ENCODE measurements at places on chromosomes 2 and 18.

GRCh38 chr18:67788310-67789164 lies 272.0 kb upstream of the DSEL start:
- no peak for DNase-seq

GRCh38 chr18:50131591-50131990 lies 63.4 kb downstream of the MYO5B start:
- no peak for DNase-seq

DNA sequence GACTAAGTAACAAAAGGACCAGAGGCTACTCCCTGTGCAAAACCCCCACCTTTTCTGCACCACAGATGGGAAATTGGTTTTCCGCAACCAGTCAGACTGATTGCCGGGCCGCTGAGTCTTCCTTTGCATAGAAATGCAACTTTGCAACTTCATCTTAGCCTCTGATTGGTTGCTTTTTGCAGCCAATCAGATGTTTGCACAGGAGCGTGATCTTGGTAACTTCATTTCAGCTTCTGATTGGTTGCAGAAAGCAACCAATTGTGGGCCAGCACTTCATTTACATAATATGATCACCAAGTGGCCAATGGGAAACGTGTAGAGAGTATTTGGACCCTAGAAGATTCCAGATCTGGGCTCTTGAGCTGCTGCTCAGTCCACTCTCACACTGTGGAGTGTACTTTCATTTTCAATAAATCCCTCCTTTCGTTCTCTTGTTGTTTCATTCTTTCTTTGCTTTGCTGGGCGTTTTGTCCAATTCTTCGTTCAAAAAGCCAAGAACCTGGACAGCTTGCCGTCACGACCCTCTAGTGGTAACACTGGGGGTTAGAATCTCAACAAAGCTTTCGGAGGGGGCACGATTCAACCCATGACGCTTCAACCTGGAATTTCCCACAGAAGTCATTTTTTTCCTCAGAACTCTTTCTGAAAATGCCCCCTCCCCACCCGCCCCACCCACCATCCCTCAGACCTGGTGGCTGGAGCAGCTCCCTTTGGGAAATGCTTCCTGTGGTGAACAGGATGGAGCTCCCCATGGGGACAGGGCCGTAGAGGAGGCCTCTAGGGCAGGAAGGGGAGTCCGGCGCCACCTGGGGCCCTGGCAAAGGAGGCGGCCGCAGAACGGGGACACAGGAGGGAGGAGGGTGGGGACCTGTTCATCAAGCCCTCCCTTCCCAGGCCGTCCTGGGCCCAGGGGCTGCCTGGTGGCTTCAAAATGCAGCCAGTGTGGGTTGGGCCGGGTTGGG lies 31.8 kb upstream of the KCNF1 start:
- DNase-seq, result no peak

- DNase-seq, result no peak
Measured at GRCh38 chr2:23386339-23387220, 1.6 kb downstream of the KLHL29 start.

- DNase-seq, result no peak
Measured at GRCh38 chr2:50772607-50773006, 259.3 kb downstream of the NRXN1 start.

DNA sequence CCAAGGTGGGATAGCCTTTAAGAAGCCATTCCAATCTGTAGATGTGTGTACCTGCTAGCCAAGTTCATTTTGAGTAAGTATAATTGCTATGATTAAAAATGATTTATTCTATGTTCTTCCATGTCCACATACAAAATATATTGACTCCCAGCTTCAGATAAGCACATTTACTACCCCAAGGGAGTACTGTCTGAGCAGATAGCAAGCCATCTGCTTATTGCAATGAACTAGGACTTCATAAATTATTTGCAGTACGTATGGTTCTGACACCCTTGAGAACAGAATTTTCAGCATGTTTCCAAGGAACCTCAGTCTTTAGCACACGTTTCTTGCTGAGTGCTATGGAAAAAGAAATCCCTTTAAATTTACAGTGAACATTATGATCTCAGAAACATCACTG lies 28.2 kb downstream of the ABCG5 start:
- DNase-seq, result no peak

- no peak for DNase-seq
Measured at GRCh38 chr2:234109321-234109720, 58.8 kb downstream of the SPP2 start.

GRCh38 chr2:135091681-135092080 lies 39.6 kb downstream of the RAB3GAP1 start:
- DNase-seq, result no peak

DNA sequence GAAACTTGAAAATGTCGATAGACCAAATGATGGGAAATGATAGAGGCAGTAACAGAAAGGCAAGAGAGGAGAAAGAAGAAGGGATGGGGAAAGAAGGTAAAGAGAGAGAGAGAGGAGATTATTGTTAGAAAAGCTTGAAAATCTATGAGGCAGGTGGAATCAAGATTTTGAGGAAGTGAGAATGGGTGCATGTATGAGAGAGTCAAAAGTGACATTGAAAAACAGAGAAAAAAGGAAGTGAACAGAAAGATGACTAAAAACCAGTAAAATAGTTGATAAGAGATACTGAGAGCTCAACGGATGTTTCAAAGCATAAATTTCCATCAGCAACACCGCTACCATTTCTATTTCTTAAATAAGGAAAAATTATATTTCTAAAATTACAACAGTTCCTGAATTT lies 327.4 kb upstream of the CWC22 start:
- no peak for DNase-seq

- no peak for DNase-seq
Measured at GRCh38 chr2:196849895-196850294, 40.7 kb upstream of the C2orf66 start.

DNA sequence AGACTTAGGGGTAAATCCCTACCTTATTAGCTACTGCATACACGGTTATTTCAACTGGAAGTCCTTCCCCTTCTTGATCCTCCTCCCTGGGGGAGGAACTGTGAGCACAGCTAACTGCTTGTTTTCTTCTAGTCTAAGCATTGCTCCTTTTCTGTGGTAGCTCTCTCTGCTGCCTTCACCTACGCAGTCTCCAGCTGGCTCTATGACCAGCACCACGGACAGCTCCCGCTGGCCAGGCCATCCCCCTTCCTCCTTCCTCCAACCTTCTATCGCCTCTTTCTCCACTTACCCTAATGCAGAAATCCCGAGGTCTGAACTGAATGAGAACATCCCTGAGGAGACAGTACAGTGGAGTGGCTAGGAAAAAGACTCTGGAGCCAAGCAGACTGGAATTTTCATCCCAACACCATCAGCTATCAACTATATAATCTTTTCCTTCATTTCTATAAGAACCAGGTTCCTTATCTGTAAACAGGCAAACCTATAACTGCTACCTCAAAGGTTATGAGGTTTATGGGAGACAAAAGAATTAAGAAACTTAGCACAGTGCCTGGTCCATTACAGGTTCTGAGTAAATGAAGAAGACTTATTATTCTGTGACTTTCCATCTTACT lies 4.7 kb upstream of the CFAP65 start:
- no peak for DNase-seq

GRCh38 chr2:234587341-234588053 lies 90.6 kb upstream of the ARL4C start:
- no peak for DNase-seq

GRCh38 chr2:32836933-32837332 lies 109.8 kb upstream of the LTBP1 start:
- no peak for DNase-seq

DNA sequence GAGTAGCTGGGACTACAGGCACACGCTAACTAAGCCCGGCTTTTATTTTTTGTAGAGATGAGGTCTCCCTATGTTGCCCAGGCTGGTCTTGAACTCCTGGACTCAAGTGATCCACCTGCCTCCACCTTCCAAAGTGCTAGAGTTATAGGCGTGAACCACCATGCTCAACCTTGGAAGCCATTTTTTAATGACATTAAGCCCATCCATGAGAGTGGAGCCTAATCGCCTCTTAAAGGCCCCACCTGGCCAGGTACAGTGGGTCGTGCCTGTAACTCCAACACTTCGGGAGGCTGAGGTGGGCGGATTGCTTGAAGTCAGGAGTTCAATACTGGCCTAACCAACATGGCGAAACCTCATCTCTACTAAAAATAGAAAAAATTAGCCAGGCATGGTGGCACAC lies 41.6 kb upstream of the TFCP2L1 start:
- no peak for DNase-seq

DNA sequence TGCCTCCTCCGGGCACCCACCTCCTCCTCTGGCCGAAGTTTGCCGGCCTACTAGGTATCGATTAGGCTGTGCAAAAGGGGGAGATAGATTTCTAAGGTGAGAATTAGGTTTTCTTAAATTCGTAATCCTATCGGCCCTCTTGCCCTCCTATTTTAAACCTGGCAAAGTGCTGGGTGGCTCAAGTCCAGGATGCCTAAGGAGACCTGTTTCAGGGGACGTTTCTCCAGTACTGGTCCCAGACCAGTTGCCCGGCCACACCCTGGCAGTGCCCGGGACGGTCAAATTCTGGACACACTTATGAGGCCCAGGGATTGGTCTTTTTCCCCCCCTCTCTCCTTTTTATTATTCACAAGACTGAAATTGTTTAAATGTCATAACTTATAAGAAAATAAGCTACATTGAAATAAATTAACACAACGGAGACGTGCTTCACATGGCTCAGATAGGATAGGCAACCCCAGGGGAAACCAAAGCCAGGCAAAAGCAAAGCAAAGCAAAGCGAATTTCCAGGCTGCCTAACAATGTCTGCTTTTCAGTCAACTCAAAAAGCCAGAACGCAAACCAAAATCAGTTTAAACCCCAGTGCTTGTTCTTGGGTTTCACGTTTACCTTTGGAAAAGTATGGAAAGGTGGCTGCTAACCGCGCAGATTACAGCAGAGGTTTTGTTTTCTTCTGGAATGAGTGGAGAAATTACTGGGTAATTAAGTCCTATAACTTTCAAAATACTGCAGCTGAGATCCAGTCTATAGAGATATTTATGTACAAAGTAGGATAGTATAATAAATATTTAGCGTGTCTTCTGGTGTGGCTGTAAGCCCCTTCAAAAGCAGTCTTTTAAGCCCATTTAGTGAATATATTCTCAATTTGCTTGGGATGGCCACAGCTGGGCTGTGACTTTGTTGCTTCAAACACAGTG lies 3.0 kb downstream of the GBX2 start:
- DNase-seq, result no peak

GRCh38 chr2:148813603-148814065 lies 61.4 kb upstream of the KIF5C start:
- DNase-seq, result no peak

GRCh38 chr2:134823431-134823830 lies 15.0 kb upstream of the ACMSD start:
- peak; percentile 14 for DNase-seq

- no peak for DNase-seq
Measured at GRCh38 chr2:185484602-185485001, 254.0 kb upstream of the FSIP2 start.

- no peak for DNase-seq
Measured at GRCh38 chr2:67790622-67791021, 272.2 kb downstream of the C1D start.

- DNase-seq, result no peak
Measured at GRCh38 chr2:9558948-9559381, 3.3 kb upstream of the ADAM17 start.

DNA sequence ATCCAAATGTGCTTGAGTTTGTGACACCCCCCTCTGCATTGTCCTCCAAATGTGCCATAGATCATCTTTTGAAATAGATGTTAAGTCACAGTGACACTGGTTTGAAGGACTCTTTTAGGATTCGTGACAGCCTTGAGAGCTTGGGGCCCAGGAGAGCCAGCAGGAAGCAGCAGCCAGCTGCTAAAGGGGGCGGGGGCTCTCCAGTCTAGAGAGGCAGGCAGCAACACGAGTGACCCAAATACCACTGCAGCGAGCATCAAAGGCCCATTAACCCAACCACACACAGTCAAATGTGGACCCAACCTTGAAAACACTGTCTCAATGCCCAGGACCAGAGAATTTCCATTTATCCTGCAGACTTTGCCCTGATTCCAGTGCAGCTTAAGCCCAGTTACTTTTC lies 75.6 kb downstream of the ZBTB7C start:
- DNase-seq, result no peak

- no peak for DNase-seq
Measured at GRCh38 chr2:159941729-159942128, 120.7 kb downstream of the PLA2R1 start.

DNA sequence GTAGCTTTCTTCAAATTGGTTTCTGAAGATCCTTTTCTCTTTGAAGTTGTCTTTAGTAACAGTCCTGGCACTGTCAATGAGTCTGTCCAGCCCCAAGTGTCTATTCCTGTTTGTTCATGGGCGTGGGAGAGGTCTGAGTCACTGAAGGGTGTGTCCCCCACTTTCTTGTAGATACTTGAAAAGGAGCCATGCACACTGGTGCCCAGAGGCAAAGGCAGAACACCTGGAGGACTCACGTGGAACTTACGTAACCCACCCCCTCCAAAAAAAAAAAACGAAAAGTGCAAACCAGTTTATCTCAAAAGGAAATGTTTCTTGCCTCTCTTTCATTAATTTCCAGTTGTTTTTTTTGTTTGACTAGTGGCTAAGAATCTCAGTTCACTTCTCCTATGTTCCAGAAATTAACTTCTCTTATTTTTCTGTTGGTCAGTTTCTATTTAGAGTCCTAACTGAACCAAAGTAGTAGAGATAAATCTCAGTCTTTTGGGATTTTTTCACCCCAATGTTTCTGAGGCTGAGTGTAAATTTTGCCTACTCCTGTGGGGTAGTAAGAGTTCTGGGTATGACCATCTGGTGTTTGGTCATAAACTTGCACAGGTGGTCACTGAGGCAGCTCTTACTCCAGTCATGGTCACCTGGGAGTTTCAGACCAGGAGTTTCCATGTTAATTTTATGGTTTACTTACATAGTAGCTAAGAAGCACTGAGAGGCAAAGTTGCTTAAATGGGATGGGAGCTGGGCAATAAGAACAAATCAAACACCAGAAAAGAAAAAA lies 54.9 kb downstream of the DSC3 start:
- DNase-seq, result no peak

GRCh38 chr18:75782826-75783225 lies 355.3 kb upstream of the SMIM21 start:
- no peak for DNase-seq

- DNase-seq, result no peak
Measured at GRCh38 chr18:69718912-69719547, 228.6 kb downstream of the CD226 start.

- DNase-seq, result no peak
Measured at GRCh38 chr2:7618031-7618430, 700.8 kb downstream of the RNF144A start.

GRCh38 chr2:164826293-164827243 lies 15.1 kb downstream of the COBLL1 start:
- no peak for DNase-seq
